ENCODE measurements at places on chromosomes 7 and 10.

DNA sequence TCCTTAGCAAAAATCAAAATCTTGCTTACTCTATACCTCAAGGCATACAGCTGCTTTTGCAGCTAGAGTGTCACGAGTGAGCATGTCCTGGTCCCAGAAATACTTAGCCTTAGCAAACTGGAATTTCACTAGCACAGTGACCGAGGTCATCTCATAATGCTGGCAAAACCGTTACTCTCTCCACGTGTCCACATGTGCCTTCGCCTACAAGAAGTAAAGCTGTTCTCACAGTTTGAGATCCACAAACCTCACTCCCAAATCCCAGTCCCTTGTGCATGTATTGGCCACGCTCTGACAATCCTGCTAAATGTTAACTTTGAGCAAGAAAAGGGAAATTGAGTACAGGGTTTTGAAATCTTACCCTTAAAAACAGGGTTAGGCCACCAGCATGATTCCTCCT lies 111.0 kb upstream of the PLXDC2 start:
- no peak for DNase-seq

DNA sequence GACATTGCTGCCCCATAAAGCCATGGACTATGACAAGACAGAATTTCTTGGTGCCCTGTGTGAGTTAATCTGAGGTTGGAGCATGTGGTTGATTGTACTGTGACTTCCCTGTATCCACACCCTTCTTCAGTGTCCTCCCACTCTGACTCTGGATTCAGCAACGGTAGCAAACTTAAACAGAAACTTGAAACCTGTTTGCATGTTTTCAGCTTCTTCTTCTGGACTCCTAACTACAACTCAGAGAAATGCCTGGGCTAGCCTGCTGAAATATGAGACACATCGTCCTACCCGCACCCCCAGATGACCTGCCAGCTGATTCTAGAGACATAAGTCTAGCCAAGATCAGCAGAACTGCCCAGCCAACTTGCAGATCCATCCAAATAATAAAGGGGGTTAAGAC lies 78.4 kb downstream of the IPMK start:
- DNase-seq, result no peak

GRCh38 chr7:109763611-109764010 lies 1193.9 kb downstream of the DNAJB9 start:
- DNase-seq, result no peak

DNA sequence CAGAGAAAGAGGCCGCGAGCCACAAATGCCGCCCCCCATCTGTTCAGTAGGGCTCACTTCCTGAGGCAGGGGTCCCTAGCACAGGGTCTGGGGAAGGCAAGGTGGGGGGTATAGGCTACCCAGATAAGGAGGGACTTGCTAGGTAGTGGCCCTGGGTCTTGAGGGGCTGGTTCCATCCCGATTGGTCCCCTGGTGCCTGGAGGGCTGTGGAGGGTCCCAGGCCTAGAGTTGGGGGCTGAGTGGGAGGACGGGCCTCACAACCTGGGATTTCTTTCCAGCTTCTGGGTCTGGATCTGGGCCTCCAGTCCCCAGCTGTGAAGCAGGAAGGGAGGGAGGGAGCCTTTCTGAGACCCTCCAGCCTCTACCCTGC lies 75.1 kb upstream of the EN2 start:
- DNase-seq, result no peak

DNA sequence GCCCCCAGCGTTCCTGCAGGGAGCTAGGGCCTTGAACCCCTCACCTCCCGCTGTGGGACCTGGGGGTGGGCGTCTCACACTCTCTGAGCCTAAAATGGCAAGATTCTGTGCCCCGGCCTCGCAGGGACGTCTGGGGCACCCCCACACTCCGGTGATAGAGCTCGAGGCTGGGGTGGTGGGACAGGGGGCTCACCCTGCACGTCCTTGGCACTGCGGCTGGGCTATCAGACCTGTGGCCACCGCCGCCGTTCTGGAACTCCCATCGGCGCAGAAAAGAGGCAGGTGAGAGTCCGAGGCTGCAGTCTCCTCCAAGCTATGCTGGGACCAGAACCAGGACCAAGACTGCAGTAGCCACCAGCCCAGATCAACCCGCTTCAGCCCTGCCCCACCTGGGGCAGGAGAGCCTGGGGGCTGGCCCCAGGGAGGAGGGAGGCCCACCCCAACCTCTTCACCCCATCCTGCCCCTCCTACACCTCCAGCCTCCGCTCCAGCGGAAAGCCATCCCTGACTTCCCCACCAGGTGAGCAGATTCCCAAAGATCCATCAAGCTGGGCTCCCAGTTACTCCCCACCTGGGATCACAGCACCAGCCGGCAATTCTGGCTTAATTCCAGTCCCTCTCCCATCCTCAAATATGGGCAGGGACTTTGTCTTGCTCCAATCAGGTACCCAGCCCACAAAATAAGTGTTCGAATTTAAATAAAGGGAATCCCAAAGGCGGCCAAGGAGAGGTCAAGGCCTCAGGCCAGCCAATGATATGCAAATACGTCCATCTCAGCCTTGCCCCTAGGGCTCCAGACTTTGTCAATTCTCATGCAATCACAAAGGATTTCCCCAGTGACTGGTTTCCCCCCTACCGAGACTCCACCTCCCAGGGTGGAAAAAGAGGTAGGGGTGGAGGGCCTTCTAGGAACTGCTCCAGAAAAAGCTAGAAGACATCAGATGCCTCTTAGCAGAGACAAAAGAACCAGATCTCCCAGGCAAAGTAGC lies 16.4 kb downstream of the TNRC18 start:
- no peak for DNase-seq

DNA sequence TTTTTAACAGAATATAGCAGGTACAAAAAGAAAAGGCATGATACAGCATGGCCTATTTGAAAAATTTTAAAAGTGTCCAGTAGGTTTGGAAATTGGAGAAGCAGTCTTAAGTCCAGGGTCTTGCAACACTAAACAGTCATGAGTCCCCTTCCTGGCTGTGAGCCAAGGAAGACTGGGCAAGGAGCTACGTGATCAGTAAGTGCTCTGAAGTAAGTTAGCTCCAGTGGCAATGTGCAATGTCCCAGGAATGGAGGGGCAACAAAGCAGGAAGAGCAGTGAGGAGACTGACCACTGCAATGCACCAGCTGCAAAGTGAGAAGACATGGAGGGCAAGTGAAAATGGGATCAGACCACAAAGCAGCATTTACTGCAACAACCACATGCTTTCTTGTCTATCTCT lies 72.9 kb upstream of the GRID1 start:
- DNase-seq, result no peak

GRCh38 chr7:1123715-1124114 lies 35.8 kb downstream of the GPER1 start:
- no peak for DNase-seq
